Activated CD4-positive, alpha-beta T cell treated with anti-CD3 and anti-CD28 coated beads, Interleukin-2, amount 10 ng/mL, durations not matched to agents 7 days and 5 days (primary cell): ENCODE measurements at places on chromosomes 7 and 10. TPM values are rescaled to one million over a fixed set of nuclear protein-coding genes. Genes with fewer than 3 reads are reported as not detected.

- H3K27me3 ChIP-seq, result peaks cover 15% of the 10 kb centered on the region
- H3K4me3 ChIP-seq, result no peak overlapping the region
- H3K27ac ChIP-seq, result no peak overlapping the region
- no peaks in the 10 kb centered on the region for H3K36me3 ChIP-seq
- H3K4me1 ChIP-seq, result no peaks in the 10 kb centered on the region
Measured at GRCh38 chr10:85702768-85703167, 663.8 kb downstream of the GRID1 start.

DNA sequence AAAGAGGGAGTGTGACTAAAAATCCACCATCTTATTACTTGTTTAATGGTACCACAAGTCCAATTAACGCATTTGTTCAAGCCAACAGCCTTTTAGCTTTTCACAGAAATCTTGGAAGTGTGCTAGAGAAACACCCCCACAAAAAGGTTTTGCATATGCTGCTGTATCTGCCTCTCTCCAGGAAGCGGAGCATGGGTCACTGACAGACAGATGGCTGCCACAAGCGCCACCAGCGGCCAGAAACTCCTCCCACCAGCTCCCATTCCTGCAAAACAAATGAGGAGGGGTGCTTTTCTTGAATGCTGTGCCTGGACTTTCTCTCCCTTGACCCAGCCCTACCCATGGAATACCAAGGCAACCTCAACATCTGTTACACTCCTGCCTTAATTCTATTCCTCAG lies 176.3 kb upstream of the LRGUK start:
- H3K27ac ChIP-seq, result no peak overlapping the region
- DNase-seq, result no peak
- peaks cover 3% of the 10 kb centered on the region for H3K36me3 ChIP-seq
- no peak overlapping the region for H3K4me3 ChIP-seq
- H3K4me1 ChIP-seq, result no peaks in the 10 kb centered on the region
- no peaks in the 10 kb centered on the region for H3K27me3 ChIP-seq

GRCh38 chr7:150942001-150942590 lies 36.0 kb downstream of the KCNH2 start:
- DNase-seq, result peak; percentile 74
- H3K27ac ChIP-seq, result peak overlapping the region; percentile 51
- no peaks in the 10 kb centered on the region for H3K36me3 ChIP-seq
- peaks cover 46% of the 10 kb centered on the region for H3K4me1 ChIP-seq

DNA sequence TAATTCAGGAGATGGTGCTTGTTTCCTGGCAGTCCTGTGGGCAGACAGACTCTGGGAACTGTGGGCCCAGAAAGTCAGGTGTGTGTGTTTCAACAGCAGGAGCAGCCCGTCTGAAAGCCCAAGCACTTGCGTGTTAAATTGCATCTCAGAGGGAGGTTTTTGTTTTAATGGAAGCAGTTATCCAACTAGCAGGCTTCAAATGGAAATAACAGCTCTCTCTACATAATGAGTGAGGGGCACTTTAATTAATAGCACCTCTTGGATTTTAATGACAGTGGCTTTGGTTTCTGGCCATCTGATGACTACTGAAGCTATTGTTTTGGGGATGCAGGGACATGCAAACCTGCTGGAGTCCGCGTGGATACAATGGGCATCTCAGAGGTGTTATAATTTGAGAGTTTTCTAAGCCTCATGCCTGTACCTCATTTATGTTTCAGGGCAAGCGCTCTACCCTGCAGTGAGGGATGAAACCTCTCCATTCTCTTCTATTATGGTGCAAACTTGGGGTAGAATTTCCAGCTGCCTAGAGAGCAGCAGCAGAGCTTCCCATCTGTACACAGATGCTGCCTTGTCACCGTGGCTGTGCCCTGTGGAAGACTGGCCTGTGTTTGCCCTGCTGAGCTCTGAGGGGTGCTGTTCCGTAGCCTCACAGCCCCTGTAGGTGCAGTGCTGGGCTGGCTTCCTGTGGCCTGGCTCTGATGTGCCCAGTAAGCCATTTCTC lies 206.6 kb upstream of the GPR26 start:
- no peaks in the 10 kb centered on the region for H3K4me1 ChIP-seq
- no peak for DNase-seq
- H3K4me3 ChIP-seq, result no peak overlapping the region
- H3K27ac ChIP-seq, result no peak overlapping the region

- peaks cover 13% of the 10 kb centered on the region for H3K4me1 ChIP-seq
- H3K27ac ChIP-seq, result no peak overlapping the region
- no peak overlapping the region for H3K4me3 ChIP-seq
- no peak for DNase-seq
- no peaks in the 10 kb centered on the region for H3K36me3 ChIP-seq
Measured at GRCh38 chr7:150963707-150964559, 14.2 kb downstream of the KCNH2 start.

DNA sequence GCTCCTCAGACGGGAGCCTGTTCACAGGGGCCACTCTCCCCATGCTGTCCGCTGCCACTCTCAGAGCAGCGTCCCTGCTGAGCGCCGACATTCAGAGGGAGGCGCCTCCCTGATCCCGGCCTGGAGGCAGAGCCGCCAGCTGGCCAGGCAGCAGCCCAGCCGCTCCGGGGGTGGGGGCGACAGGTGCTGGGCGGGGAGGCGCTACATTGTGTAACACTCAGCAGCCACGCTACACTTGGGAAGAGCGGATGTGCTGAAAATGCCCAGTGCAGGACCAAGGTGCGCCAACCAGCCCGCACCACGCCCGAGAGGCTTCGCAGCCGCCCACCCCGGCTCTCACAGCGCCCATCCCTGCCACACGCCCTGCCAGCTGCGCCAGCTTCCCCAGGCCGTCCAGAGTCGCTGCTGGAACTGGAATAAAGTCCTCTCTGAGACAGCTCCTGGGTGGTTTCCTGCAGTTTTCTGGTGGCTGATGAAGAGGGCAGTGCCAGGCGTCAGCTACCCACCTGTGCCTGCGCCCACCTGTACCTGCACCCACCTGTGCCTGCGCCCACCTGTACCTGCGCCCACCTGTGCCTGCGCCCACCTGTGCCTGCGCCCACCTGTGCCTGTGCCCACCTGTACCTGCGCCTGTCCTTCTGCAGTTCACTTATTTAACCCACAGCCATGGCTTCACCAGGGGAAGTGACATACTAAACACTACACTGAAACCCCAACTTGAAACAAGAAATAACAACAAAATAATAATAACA lies 25.7 kb downstream of the STK32C start:
- H3K4me3 ChIP-seq, result no peak overlapping the region
- no peaks in the 10 kb centered on the region for H3K36me3 ChIP-seq
- H3K4me1 ChIP-seq, result peaks cover 6% of the 10 kb centered on the region
- no peak for DNase-seq

DNA sequence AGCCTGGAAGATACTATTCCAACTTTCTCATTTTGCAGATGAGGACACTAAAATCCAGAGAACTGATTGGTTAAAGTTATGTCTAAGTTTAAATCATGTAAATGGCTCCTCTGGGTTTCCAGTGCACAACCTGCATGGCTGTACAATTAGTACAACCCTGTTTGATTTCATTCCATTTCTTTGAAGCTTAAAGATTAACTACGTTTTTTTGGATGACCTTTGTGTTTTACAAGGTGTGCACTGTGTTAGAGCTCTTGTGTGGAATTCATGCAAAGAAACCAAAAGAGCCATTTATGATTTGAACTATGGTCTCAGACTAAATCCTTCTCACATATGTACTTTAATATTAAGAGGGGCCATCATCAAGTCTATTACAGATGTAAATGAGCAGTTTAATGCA lies 149.5 kb downstream of the TMEM168 start:
- no peak overlapping the region for H3K27ac ChIP-seq
- no peak for DNase-seq
- no peaks in the 10 kb centered on the region for H3K4me1 ChIP-seq
- H3K4me3 ChIP-seq, result no peak overlapping the region

DNA sequence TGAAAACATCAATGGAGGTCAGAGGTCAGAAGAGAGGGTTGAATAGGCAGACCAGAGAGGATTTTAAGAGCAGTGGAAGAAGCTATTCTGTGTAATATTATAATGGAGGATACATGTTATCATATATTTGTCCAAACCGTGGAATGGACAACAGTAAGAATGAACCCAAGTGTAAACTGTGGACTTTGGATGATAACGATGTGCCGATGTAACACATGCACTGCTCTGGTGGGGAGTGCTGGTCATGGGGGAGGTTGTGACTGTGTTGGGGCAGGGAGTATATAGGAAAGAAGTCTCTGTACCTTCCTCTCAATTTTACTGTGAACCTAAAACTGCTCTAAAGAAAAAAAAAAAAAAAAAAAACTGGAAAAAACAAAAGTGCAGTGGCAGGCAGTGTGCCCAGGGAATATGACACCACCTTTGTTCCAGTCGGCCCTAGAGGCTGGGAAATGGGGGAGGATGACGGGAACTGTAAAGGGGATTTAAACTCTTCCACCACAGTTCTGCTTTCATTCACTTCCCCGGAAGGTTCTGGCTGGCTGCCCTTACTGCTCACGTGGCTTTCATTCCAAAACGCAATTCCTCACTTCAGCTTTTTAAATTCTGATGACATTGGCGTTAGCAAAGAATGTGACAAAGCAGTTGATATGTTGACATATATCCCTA lies 113.7 kb upstream of the ANKRD1 start:
- H3K27me3 ChIP-seq, result no peaks in the 10 kb centered on the region
- H3K4me3 ChIP-seq, result peak overlapping the region; percentile 5
- peak overlapping the region; percentile 95 for H3K27ac ChIP-seq
- no peak for DNase-seq
- peaks cover 28% of the 10 kb centered on the region for H3K4me1 ChIP-seq

DNA sequence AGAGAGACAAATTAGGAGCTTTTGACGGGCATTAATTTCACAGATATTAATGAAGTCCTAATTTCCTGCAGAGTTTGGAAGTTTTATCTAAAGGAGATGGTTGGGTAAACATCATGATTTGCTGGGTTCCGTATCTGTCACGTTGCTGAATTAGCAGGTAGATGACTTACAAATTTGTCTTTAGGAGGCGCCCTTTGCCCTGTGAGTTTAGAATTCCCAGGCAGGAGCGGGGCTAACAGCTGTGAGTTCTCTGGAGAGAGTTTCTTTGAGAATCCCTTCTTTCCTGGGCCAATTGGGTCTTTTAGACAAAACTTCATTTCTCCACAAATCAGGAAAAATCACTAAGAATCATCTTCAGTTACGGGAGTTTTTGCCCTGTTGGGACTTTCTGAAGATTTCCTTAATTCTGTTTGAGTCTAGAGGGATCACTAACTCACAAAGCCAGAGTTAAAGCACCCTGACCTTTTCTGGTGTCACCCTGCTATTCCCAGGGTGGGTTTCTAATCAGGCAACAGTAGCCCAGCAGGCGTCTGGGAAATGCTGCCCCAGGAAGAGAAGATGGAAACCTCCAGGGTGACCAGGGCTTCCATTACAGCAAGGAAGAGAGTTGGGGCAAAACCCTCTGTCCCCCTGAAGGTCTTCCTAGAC lies 63.7 kb downstream of the PRKCQ start:
- H3K4me1 ChIP-seq, result peaks cover 85% of the 10 kb centered on the region
- peaks cover 72% of the 10 kb centered on the region for H3K36me3 ChIP-seq
- H3K4me3 ChIP-seq, result no peak overlapping the region
- no peaks in the 10 kb centered on the region for H3K27me3 ChIP-seq
- DNase-seq, result no peak
- no peak overlapping the region for H3K27ac ChIP-seq

ZPBP gene
- not detected for total RNA-seq
